ENCODE measurements at places on chromosomes 1 and 21. TPM values are rescaled to one million over a fixed set of nuclear protein-coding genes. Genes with fewer than 3 reads are reported as not detected.

DNA sequence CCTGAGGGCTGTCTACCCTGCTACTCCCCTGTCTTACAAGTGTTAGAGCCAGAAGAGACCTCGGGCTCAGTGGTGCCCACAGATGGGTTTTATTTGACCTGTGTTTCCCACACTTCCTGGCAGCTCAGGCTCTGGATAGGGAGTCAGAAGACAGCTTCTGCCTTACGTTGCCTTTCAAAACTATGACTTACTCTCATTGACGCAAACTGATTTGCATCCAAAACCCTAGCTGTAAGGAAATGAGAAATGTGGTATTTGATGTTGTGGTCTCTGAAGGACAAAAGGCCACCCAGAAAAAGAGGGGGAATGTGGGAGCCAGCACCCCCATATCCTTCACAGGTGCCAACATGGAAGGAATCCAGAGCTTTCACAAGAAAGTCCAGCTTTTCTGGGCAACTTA lies 180.2 kb downstream of the ATG4C start:
- DNase-seq: no peak

DNA sequence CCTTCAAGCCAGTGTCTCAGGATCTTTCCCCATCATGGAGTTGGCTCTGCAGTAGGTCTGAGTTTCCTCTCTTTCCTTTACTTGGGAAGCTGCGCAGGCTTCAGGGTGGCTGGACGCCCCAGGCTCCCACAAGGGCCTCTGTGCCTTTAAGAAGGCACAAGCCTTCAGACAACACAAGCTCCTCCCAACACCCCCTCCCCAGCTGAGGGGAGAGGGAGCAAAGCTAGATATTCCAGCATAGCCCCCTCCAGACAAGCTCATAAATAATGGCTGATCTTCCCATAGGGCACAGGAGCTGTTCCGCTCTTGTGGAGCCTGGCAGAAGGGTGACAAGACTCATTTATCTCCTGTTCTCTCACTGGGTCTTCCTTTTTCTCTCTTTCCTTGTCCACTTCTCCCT lies 27.9 kb upstream of the ATP2B4 start:
- no peak for DNase-seq

FCER1G gene
- total RNA-seq: not detected

- DNase-seq: peak; percentile 93
These were observed 237.0 kb downstream of the MRPL39 start for GRCh38 chr21:25370311-25370744.

DNA sequence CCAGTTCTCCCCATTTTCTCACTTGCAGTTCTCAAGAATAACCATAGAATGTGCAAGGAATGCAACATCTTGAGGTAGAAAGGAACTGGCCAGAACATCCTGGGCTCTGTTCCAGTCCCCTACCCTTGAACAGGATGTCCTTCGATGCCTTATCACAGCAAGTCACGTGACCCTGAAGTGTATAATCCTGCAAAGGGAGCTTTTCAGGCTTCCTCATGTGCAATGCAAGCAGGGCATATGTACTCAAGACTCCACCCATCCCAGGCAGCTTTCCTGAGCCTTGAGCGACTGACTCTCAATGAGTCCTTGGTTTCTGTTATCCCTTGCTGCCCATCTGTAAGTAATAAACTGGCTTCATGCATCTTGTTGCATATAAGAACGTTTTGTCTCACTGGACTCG lies 311.0 kb downstream of the MRPL39 start:
- DNase-seq: no peak

GRCh38 chr21:37837381-37837780 lies 78.9 kb downstream of the KCNJ6 start:
- no peak for DNase-seq

DNA sequence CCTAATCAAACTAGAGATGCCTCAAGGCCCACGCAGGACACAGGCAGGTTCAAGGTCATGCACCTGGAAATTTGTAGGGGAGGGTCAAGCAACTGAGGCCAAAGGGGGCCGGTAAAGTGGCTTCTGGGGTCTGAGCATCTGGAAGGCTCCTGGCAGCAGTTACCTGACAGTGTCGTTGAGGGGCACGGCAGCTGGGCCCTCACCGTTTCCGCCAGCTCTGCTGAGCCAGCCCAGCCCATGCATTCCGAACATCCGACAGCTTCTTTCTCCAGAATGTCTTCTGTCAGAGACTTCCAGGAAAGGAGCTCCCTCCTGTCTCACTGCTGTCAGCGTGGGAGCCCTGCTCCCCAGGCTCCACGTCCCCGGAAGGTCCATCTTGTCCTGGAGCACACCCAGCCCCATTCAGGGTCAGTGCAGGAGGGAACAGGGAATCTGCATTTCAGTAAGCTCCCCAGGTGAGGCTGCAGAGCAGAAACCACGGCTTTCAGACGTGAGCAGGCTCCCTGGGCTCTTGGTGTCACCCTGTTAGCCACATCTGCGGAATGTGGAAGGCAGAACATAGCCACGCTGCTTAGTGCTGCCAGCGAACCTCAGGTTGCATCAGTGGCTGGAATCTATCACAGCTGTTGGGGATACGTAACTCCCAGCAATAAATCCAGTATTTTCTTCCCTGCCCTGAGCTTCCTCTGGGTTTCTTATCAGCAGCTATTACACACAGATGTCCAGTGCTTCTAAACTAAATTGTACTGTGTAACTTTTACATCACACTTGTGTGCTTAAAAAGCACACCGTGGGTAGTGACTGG lies 36.3 kb upstream of the FAM3B start:
- no peak for DNase-seq

XCL2 gene
- total RNA-seq: not detected

BRDT gene
- total RNA-seq: not detected

DNA sequence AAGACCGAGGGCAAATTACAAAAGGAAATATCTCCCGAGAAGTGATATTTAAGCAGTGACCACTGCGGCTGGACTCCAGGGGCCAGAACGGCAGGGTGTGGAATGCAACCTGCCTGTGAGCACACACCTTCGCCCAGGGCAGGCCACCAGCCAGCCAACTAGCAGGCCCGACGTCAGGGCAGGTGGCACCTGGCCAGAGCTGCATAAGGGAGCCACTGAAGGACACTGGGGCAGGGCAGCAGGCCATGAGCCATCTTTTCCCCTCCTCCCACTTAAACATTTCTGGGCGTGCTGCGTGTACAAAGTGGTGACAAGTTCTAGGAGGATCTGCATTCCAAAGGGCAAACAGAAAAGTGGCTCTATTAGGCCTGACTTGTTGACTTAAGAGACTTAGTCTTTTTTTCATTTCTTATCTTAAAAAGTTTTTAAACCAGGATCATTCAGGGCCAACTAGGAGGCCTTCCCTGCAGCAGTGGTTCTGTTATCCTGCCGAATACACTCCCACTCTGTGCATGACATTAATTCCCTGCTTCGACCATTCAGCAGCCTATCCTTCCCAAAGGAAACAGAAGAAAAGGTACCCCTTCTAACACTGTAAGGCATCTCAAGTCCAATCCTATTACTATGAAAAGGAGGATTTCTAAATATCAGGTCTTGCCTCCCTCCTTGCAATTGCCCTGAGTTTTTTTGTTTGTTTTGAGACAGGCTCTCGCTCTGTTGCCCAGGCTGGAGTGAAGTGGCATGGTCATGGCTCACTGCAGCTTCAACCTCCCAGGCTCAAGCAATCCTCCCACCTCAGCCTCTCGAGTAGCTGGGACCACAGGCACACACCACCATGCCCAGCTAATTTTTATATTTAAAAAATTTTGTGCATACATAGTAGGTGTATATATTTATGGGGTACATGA lies 96.3 kb downstream of the BCAR3 start:
- DNase-seq: peak; percentile 60

GRCh38 chr1:33390542-33390941 lies 40.4 kb downstream of the PHC2 start:
- DNase-seq: no peak

PLA2G2A gene
- not detected for total RNA-seq

DNA sequence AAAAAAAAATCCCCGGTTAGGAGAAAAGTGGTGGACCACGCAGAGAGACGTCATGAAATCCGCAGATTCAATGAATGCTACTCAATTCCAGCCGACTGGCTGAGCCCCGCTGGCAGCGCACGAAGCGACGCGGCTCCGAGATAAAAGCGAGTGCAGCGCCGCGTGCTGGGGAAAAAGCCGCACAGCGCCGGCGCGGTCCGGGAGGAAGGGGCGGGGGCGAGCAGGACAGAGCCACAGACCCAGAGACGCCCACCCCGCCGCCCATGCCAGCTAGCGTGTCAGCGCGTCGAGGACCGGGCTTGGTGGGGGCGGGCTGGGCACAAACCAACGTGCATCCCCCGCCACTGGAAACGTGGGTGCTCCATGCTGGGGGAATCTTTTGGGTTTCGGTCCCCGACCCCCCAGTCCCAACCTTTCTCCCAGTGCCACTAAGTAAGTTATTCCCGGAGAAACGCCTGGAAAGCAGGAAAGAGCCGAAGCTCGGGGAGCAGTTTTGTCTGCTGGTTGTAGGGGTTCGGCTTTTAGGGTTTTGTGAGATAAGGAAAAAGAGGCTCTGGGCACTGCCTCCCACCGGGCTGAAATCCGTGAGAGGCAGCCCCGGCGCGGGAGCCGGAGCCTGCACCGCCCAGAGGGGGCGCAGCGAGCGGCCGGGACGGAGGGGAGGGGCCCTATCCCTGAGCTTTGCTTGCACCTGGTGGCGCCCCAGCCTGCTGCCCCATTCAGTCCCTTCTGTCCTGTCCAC lies at the start of gene KCNJ6:
Gene KCNJ6 (minus strand): TSS at position 148 of the 742 bp plus-strand sequence. CDS start 75,775 bp downstream, outside the sequence.
- DNase-seq: peak; percentile 7

Data from renal cortical epithelial cell (primary cell).